ENCODE measurements at places on chromosomes 11 and 22.

DNA sequence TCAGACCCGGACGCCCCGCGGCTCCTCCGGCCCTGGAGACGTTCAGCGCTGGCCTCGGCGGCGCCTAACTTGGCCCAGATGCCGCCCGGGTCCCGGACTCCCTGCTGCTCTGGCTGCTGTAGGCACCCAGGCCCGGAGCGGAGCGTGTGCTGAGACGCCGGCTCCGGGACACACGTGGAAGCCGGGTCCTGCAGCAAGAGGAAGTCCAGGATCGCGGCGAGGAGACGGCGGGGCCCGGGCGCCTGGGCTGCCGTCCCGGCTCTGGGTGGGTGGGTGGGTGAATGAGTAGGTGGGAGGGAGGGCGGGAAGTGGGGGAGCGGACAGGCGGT, 223 bp downstream of the WT1 start:
- no peak for DNase-seq

- DNase-seq, result no peak
Observed at GRCh38 chr11:73585834-73586575, 11.9 kb downstream of the FAM168A start.

GRCh38 chr22:24517446-24517845, 22.3 kb downstream of the UPB1 start:
- DNase-seq, result no peak

- no peak for DNase-seq
Observed at GRCh38 chr11:75219869-75220268, 20.7 kb upstream of the TPBGL start.

DNA sequence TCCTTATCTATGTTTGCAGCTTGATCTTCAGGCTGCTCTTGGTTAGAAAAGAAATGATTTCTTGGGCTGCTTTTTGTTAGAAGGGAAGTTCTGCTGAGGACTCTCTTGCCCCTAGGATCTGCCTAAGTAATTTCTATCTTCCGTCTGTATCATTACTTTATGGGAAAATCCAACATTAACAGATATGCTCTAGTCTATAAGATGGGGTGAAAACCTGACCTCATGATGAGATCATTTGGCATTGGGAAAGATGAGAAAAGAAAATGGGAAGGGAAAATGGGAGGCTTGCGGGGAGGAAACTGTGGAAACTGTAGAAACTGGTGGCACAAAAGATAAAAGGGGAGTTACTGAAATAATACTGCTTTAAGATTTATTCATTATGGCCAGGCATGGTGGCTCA, 63.6 kb downstream of the FDX1 start:
- DNase-seq, result no peak

DNA sequence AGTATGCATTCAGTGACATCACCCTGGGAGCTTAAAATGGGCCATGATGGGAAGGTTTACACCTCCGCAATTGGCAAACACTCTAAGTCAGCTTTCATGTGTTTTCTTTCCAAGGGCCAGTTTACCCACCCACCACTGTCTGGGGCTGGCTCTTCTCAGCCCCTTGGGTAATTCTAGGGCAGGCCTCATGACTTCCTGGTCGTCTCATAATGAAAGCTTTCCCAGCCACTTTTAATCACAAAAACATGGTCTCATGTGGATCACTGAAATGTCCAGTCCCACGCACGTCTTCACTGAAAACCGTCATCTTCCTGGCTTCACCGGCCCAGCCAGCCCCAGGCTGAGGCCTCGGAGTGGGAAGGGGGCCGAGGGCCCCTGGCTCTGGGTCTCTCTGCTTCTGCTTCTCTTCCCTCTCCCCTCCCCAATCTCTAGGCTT, 58.5 kb upstream of the ANO1 start:
- no peak for DNase-seq

GRCh38 chr11:130528298-130529261, 80.1 kb downstream of the ADAMTS15 start:
- DNase-seq, result no peak

GRCh38 chr11:65639623-65640482, 2.0 kb downstream of the SIPA1 start:
- no peak for DNase-seq

DNA sequence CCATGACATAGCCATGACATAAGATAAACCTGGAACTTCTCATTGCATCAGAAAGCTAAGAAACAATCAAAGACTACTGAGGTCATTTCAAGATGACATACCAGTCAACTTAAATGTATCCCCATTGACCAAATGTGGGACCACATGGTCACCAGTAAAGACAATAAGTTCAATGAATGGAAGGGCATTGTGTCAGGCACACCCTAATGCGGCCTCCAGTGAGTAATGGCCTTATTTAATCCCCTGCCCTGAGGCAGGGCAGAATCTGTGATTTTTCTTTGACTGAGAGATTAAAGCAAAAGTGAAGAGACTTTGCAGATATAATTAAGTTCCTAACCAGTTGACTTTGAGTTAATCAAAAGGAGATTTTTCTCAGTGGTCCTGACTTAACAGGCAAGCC, 17.3 kb upstream of the SYT8 start:
- DNase-seq, result no peak

GRCh38 chr11:133072378-133072777, 459.9 kb downstream of the OPCML start:
- DNase-seq, result no peak

- no peak for DNase-seq
Observed at GRCh38 chr22:25083056-25083806, 116.4 kb upstream of the CRYBB3 start.

GRCh38 chr11:119491753-119492510, 69.0 kb upstream of the THY1 start:
- no peak for DNase-seq

DNA sequence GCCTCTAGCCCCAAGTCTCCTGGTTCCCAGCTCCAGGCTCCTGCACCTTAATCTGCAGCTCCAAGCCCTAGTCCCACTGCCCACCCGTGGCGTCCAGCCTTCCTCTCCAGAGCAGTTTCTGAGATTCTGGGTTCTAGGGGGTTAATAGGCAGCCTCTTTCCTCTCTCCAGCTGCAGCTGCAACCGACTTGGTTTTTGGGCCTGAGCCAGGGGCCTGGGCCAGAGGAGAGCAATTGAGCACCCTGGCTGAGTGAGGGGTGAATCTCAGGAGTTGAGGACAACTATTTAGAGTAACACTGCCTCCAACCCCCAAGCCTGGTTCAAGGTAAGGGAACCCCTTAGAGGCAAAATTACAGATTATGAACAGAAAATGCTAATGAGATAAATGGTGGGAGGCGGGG, 9.0 kb upstream of the CHRM1 start:
- no peak for DNase-seq

GRCh38 chr11:110148775-110149744, 55.9 kb downstream of the ZC3H12C start:
- no peak for DNase-seq

- no peak for DNase-seq
Observed at GRCh38 chr22:50161508-50162390, 8.8 kb upstream of the PANX2 start.

- no peak for DNase-seq
Observed at GRCh38 chr11:25423436-25424199, 908.3 kb upstream of the ANO3 start.

GRCh38 chr11:112946866-112947265, 14.4 kb upstream of the NCAM1 start:
- DNase-seq, result no peak

- DNase-seq, result no peak
Observed at GRCh38 chr11:104594228-104594958, 303.9 kb downstream of the CASP12 start.

GRCh38 chr11:89458716-89459115, 32.5 kb downstream of the NOX4 start:
- DNase-seq, result no peak

GRCh38 chr22:23750714-23751440, at the start of gene ZNF70:
ZNF70 (minus strand) TSS chr22:23751112; CDS start chr22:23745140, 5,972 bp downstream.
- DNase-seq, result no peak

DNA sequence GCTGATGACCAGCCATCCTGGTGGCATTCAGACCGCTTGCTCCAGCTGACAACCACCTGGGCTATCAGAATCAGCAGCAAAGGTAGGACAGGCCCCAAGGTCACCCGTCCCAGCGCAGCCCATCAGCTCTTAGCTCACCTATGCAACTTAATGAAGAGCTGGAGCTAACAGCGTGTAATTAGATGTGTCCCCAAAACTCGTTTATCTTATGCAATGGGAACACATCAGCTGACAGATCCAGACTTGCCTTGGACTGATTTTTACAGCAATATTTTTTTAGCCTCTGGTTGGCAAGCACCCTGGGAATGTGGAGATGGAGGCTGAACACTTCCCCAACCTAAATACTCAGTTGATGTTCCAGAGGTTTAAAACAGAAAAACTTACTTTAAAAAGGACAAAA, 76.0 kb downstream of the PACSIN2 start:
- DNase-seq, result no peak

DNA sequence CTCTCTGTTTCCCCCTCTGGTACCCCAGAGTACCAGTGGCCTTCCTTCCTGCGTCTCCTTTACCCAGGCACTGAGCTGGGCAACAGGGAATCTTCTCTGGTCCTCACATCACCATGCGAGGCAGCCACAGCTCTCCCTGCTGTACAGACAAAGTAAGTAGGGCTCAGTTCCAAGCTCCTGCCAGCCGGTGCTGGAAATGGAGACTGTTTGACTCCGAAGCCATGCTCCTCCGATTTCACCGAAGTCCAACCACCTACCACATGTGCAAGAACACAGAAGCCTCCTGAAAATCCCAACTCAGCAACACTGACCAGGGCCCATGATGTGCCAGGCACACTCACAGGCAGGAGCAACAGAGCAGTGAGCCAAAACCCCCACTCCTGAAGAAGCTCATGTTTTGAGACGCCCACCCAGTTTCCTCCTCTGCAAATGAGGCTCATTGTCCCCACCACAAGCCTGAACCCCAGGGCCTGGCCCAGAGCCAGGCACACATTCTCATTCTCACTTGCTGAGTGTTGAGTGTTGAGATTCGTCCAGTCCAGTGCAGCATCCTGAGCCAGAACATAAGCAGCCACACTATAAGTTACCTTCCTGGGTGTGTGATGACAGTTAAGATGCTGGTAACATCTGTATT, 156.0 kb downstream of the MPPED1 start:
- no peak for DNase-seq

DNA sequence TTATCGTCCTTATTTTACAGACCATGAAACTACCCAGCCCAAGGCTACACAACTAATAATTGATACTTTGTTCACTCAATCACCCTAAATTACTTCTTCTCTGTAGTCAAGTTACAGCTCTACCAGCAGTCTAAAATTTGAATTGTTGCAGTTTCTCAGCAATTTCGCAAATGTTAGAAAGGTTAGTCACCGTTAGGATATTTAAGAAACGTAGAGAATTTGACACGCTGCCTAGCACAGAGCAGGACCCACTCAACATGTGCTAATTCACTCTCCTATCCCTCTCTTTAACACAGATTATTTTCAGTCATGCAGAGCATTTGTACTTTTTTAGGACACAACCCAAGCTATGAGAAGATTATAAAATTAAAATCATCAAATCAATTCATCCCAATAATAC, 771.1 kb upstream of the LUZP2 start:
- no peak for DNase-seq

- peak; percentile 89 for DNase-seq
Observed at GRCh38 chr11:76602431-76602861, 68.1 kb downstream of the LRRC32 start.

GRCh38 chr11:71927820-71928736, at the start of gene XNDC1N:
XNDC1N (minus strand) TSS chr11:71928594; CDS start chr11:71923353, 5,241 bp downstream.
- no peak for DNase-seq

GRCh38 chr11:61503135-61503770, 5.3 kb upstream of the LRRC10B start:
- no peak for DNase-seq

- no peak for DNase-seq
Observed at GRCh38 chr22:43274595-43275240, 68.5 kb downstream of the SCUBE1 start.

DNA sequence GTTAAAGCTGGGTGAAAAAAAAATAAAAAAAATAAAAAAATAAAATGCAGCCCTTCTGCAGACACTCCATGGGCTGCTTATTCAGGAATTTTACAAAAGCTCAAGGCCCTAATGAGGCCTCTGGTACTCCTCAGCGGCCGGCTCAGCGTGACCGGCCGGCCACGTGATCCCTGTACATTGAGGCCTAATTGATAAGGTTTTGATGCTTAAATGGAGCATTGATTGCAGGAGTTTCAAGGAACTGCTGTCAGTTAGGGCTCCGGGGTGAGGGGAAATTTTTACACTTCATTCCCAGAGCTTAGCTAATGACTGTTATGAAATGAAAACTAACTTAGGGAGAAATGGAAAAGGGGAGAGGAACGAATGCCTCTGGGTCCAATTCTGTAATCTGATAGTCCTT, 368.8 kb upstream of the KIRREL3 start:
- no peak for DNase-seq

DNA sequence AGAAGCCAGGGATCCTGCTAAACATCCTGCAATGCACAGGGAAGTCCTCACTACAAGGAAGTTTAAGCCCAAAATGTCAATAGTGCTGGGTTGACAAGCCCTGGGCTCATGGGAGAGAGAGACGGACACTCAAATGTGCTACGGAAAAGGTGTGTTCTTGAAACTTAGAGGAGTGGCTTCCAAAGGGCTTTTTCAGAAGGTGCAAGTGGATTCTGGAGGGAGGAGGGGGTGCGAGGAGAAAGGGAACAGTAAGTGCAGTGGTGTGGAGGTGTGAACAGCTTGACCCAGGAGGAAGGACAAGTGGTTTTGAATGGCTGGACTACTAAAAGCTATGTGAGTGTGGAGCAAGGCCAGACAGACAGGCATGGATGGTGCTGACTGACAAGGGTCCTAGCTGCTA, 50.4 kb upstream of the CECR2 start:
- no peak for DNase-seq

DNA sequence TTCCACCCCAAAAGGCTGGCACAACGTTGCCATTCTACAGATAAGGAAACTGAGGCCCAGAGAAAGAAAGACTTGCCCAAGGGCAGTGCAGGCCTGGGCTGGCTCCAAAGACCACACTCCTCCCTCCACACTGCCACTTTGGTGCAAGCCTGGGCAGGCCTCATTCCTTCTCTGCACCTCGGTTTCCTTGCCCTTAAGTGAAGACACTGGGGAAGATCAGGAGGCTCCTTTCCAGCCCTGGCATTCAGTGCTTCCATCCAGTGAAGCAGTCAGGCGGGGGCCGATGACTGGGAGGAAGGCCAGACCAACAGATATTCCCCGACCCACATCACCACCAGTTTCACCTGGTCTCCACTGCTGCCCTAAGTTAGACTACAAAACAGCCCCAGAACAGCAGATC, 18.3 kb upstream of the TCF20 start:
- DNase-seq, result no peak

DNA sequence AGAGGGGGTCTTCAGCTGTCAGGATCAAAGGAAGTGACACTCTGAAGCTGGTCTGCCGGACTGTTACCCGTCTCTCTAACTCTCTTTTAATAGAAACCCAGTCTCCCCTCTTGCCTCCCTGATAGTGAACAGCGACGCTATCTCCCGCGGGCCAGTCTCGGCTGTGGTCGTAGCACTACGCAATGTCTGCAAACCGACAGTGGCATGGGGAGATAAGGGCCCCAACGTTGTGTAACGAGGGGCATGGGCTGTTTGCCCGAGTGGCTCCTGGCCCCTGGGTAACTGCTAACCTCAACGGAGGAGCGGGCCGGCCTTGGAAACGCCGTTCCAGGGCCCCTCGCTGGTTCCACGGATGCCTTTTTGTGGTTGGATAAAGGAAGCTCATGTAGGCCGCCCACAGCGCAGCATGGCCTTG, 23.3 kb downstream of the ZBTB16 start:
- DNase-seq, result no peak
